RPMI7951 (cell line): ENCODE measurements at places on chromosomes 2 and 18. TPM values are rescaled to one million over a fixed set of nuclear protein-coding genes. Genes with fewer than 3 reads are reported as not detected.

GRCh38 chr2:10370390-10370789 lies 67.7 kb downstream of the HPCAL1 start:
- DNase-seq: no peak

ABHD1 gene
- total RNA-seq: 0.12 TPM in 1 of 2 replicates, not detected in the other

XPO1 gene
- 226 and 297 TPM in 2 replicates for total RNA-seq

KCNF1 gene
- total RNA-seq: 0.49 TPM in 1 of 2 replicates, not detected in the other
